ENCODE measurements at places on chromosomes 5 and 9.

DNA sequence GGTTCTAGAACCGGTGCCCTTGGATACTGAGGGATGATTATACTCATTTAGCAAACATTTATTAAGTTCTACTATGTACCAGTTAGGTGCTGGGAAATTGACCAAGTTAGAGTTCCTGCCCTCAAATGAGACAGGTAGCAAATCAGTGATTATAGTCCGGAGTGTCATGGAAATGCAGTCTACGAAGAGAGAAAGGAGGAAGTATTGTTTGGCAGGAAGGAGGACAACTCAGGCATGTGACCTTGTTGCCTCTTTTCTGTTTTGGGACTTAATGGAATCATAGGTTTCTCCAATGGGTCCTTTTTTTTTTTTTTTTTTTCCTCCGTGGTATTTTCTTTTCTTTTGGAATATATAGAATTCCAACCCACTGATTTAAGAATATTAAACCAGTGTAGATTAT lies 28.0 kb downstream of the OSTF1 start:
- DNase-seq = no peak

DNA sequence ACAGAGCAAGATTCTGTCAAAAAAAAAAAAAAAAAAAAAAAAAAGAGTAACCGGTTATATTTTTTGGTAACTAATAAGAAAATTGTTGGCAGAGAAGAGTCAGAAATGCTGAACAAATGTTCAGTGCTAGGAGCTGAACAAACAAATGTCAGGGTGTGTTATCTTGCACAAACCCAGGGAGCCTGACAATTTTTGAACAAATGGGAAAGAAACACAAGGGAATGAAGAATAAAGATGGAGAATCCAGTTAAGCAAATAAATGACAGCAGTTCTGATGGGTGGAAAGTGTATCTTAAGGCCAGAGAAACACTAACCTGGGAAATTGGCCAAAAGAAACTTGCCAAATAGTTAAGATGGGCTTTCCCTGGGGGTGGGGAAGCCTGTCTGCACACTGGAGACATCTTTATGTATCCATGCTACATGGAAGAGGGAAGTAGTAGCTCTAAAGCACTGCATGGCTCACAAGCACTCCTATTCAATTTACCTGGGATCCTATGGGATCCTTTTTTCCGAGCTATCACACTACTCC lies 23.7 kb downstream of the KLHL3 start:
- DNase-seq = no peak

DNA sequence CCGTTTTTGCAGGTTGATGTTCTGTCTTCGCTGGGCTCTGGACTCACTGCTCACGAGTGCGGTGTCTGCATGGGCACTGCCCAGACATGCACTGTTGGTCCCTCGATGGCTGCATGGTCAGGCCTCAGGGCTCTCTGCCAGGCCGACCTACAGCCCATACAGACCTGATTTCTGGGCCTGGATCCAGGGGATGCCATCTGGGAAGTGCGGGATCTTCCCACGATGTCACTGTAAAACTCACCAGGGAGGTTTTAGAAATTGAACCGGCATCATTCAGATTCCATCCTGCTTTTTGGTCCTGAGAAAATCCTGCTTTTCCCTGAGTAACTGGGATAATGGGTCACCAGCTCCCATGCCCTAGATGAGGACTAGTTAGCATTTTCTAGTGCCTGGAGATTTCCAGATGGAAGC lies 9.1 kb downstream of the S1PR3 start:
- DNase-seq = no peak

DNA sequence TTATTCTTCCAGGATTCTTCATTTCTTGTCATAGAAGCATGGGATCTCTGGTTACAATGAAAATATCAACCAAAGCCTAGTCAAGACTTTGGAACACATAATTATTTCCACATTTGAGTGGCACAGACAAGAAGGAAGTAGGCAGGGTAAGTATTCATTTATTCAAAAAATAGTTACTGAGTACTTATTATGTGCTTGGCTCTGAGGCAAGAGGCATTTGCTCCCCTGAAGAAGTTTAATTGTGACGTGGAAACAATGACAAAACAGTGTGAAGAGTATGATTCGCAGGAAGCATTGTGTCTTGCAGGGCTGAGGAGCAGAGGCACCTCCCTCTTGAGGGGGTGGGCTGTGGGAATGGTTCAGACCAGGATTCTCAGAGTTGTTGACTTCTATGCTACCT lies 45.0 kb upstream of the TNFSF15 start:
- no peak for DNase-seq
